NCI-H526 (cell line): ENCODE measurements at places on chromosomes 13 and 19.

DNA sequence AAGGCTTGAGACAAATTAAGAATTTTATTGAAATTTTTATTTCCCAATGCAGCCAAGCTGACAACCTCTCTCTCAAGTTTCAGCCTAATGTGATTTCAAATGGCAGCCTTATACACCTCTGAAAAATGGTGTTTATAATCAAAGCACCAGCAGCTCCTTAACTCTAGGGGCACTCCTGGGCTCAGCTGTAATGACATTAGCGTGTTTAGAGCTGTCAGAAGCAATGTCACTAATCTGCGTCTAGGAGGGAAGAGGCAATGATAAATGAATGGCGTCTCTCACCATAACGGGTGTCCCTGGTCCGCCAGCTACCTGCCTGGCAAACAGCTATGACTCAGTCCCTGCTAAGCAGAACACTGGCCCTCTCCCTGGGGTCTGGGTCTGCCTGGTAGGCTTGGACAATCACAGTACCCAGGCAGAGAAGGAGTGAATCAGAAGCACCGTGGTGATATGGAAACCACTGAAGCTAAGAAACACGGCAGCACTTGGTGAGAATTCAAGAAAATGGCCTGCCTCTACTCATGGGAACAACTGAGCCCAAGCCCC is 131.8 kb upstream of the VSTM2B start:
- peak; percentile 49 for DNase-seq

GRCh38 chr19:15869109-15869555 is 28.7 kb downstream of the CYP4F2 start:
- DNase-seq: peak; percentile 98

DNA sequence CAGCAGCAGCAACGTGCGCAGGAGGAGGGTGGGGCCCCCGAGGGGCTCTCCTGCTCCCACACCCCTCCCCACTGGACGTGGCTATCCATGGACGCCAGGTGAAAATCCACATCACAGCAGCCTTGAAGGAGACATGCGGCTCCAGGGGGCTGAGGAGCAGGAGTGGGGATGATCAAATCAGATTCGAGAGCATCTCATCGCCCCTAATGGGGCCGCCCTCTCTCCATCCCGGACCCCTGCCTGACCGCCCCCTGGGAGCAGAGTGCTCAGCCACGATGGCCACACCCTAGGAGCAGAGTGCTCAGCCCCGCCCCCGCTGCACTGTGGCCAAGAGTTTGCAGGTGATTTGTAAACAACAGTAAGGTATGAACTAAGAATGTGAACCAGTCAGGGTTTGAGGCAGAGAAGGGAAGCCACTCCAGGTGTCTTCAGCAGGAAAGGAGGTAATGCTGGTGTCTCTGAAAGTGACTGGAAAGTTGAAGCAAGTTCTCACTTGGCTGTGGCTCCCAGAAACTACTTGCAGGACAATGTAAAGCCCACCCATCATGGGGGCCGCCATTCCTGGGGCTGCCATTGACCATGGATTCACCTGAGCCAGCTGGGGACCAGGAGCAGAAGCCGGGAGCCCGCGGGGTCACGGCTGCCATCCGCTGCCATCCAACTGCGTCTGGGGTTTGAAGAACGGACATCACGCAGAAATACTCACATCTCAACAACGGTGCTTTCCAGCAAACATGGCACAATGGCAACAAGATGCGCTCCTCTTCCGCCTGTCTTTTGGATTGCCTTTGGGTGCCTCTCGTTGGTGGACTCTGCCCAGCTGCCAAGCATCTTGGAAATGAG is 71.8 kb downstream of the SPACA7 start:
- peak; percentile 84 for DNase-seq

DNA sequence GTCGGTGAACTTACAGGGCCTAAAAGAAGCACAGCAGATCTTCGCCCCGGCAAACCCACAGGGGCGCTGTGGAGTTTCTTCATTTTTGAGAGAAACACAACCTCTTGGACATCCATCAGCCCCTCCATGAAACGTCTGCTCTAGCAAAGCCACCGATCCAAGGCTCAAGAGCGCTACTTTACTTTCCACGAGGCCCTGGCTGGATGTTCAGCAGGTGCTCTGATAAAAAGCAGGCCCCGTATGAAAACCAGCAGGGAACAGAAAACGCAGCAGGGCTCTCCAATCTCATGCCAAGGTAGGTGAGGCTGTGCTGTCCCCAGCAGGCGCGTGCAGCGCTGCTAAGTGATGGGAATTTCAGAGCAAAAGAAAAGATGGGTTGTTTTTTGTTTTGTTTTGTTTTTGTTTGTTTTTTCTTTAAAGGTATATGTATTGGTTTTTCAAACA is 86.7 kb downstream of the IRS2 start:
- no peak for DNase-seq

DNA sequence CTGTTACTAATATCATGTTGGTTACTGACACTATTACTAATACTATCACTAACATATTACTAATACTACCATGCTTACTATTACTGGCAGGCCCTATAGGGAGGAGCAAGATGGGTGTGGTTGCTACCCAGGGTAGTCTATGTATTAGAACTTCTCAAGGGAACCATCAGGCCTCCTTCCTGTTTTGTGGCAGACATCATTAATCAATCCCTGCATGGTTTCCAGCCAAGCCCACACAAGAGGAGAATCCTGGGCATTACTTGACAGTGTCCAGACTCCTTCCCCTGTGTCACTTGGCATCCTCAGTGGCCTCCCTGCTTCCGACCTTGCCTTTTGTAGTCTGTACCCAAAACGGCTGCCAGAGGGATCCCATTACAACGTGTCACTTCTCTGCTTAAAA is 8.9 kb downstream of the HAS1 start:
- DNase-seq: no peak
